ENCODE measurements at places on chromosomes 3 and 15.

DNA sequence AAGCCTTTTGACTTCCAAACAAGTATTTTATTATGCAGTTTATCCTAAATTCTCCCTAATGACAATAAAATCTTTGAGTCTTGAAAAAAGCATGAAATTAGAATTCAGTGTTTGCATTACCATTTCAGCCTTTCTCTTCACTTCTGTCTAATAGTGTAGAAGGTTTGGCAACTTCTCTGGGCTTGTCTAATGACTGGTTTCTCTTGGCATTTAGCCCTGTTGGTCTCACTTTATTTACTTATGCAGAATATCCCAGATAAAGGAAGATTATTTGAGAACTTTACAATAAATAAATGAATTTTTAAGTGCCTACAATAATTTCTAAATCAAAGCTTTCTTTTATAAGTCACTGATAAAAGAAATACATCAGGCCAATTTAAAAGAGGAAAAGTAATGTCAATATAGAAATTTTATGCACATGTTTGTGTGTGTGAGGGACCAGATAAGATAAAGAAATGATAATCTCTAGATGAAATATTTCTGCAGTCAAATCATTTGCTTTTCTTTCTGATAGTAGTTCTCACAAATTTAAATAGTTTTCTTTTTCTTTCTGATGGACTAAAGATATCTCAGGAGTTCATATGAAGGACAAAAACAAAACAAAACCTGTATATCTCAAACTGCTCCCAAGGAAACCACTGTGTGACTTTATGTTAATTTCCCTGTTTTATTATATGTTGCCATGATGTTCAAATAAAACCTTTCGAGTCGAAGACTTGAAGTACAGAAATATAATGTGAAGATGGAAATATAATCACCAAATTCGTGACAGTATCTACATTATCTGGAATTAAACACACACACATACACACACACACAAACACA lies 533.1 kb upstream of the CBLB start:
- DNase-seq, result no peak

GRCh38 chr15:91882858-91883586 lies 29.5 kb downstream of the SLCO3A1 start:
- DNase-seq, result no peak

GRCh38 chr15:77410701-77411618 lies 8.9 kb downstream of the PEAK1 start:
- peak; percentile 50 for DNase-seq

DNA sequence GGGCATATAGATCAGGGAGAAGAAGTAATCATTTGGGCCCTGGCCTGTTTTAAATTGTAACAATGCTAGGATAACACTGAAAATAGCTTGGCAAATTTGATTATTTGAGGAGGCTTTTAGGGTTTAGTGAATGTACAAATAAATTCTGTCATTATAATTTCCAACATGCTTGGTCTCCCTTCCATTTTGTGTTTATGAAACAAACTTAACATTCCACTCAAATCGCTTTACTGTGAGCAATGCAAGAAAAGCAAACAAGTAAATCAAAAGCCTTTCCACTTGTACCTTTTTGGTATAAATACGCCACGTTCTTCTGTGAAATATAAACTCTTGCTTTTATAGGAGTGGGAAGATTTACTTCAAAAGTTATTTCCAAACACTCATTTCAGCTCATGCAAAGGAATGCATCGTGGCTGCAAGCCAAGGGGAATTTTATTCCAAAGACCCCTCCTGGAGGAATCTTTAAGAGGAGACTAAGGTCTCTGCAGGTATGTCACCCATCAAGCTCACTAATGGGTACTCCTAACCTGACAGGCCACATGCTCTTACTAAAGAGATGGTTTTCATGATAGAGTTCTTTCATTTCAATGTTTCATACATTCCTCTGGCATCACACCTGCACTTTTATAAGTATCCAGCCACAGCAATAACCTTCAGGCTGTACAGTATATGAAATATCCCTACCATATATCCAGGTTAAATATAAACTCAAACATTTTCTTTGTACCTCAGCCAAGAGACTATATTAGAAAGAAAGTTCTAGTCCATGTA lies 115.2 kb downstream of the P3H2 start:
- DNase-seq, result no peak

- no peak for DNase-seq
These were observed 207.2 kb downstream of the EPHA3 start for GRCh38 chr3:89314454-89315098.

DNA sequence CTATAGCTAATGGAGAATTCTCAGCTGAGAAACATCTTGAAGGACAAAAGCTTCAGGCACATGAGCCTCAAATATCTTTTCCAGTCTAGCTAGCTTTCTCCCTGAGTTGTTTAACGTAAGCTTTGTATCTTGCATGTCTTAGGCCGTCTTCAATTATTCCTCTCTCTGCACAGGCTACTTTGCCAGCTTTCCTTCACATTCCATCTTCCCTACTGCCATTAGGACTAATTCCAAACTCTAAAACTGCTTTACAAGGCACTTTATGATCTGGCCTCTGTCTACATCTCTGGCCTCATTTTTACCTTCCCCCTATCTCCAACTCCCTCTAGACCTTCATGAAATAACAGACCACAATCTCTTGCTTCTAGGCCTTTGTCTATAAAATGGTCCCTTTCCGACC lies 171.4 kb downstream of the GREM1 start:
- DNase-seq, result no peak

DNA sequence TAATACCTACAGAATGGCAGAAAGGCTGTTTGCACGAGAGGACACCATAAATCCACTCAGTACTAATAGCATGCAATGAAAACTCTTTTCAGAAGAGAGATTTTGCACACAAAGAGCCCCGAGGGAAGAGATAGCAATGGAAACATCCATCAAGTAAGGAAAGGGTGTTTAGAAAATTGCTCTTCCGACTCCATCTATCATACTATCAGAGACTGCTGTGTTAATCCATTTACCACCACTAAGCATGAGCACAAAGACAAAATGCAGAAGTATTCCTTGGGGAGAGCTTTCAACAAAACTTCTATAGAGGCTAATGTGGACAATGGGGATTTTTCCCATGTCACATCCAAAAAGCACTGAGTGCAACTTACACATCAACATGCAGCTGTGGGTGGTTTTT lies 72.1 kb upstream of the PLAAT1 start:
- no peak for DNase-seq

DNA sequence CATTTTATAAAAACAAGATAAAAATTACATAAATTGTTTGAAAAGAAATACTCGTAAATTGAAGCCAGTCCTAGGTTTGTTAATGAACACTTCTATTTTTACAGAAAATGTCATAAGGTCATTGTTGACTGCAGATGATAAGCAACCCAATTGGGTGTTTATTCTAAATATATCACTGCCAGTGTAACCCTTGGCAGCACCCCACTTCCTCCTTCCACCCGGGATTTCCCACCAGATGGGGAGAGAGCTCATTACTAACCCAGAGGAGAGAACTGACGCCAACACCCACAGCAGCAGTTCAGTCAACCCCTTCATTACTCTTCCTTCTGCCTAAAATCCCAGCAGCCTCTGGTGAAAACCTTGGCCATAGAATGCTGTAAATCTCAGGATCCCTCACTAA lies 307.6 kb downstream of the GAP43 start:
- no peak for DNase-seq

GRCh38 chr3:149473357-149474249 lies 894 bp upstream of the TM4SF4 start:
- DNase-seq, result no peak

DNA sequence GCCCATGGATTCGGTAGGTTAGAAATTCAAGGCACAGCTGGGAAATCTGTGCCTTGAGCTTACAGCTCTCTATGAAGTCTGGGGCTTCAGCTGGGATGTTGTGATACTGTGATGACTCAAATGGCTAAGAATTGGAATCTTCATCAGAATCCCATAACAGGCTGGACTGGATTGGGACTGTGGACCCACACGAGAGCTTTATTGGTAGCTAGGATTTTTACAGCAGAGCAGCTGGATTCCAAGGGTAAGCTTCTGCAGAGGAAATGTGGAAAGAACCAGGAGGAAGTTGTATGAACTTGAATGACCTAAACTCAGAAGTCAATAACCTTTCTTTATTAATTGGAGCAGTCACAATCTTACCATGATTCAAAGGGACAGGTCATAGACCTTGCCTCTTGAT lies 1187.1 kb downstream of the ROBO1 start:
- no peak for DNase-seq

GRCh38 chr3:56115698-56116097 lies 352.6 kb downstream of the ERC2 start:
- no peak for DNase-seq

DNA sequence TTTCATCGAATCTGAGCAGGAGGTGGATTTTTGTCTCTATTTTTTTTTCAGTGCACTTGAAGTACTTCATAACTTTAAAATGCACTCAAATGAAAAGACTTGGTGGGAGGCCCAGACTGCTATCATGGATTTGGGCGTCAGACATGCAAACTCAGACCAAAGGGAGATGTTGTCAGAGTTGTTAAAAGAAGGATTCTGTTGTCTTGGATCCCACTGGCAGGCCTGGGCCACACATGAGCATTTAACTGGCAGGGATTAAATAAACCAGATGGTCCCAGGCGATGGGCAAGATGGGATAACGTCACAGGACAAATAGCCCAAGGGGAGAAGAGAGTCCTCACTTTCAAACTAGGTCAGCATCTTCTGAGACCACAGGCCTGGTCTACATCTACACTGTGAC lies 15.4 kb downstream of the RTP1 start:
- DNase-seq, result no peak

DNA sequence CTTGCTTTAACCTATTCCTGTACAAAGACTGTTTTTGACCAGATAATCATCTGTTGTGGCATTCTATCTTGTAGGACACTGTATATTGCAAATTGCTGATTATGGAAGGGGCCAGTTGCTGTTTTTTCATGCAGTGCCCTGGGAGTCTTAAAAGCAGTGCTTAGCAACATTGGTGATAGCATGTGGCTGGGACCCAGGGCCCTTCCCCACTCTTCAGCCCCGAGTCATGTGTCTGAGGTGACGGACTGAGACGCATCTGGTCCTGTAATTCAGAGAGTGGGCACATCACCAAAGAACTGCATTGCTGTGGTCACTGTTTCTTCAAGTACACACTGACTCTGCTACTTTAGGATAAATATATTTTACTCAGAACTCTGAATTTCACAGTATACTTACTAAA lies 63.4 kb downstream of the SNRK start:
- DNase-seq, result no peak

DNA sequence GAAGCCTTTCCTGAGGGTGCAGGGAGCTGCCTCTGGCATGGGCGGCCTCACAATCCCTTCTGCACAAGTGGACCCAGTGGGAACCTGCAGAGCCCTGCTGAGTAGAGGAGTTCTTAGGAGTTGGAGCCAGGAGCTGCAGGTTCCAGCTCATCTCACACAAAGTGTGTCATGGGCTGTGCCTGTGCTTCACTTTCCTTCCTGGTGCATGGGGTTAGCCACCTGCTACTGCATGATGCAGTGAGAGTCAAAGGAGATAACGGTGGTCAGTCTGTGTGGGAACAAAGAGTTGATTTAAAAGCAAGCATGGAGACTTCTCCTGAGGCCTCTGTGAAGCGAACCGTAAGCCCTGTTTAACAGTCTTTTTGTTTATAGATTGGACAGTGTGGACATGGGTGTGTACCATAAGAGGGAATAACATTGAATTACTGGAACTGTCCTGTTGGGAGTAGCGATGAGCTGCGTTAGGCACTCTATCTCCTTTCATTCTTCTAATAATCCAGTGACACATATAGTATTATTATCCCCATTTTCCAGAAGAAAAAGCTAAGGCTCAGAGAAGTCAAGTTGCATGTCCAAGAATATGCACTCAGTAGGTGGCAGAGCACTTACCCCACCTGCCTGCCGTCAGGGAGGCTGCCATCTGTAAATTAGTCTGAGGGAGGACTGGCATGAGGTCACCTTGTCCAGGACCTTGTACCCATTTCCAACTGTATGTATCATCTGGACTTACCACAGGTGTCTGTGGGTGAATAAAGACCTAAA lies 68.7 kb upstream of the PRR23C start:
- no peak for DNase-seq

GRCh38 chr3:141656771-141657170 lies 81.3 kb upstream of the RNF7 start:
- DNase-seq, result no peak

- DNase-seq, result no peak
These were observed 21.0 kb upstream of the DNAJC13 start for GRCh38 chr3:132396255-132396654.

DNA sequence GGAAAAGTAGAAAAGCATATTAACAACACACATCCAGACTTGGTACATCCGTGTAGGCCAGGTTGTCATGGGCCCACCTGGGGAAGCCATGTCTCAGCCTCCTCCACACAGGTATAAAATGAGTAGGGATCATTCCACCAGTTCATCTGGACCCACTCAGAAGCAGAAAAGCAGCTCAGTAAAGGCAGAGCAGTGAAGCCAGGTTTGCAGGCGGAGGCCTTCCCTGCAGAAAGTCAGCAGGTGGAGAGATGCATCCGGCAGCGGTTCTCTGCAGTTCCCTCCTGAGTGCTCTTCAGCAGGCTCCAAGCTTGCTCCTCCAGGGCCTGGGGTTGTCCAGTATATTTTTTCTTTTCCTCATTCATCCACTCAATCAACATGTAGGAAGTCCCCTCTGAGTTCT lies 22.1 kb downstream of the LOXL1 start:
- DNase-seq, result no peak

DNA sequence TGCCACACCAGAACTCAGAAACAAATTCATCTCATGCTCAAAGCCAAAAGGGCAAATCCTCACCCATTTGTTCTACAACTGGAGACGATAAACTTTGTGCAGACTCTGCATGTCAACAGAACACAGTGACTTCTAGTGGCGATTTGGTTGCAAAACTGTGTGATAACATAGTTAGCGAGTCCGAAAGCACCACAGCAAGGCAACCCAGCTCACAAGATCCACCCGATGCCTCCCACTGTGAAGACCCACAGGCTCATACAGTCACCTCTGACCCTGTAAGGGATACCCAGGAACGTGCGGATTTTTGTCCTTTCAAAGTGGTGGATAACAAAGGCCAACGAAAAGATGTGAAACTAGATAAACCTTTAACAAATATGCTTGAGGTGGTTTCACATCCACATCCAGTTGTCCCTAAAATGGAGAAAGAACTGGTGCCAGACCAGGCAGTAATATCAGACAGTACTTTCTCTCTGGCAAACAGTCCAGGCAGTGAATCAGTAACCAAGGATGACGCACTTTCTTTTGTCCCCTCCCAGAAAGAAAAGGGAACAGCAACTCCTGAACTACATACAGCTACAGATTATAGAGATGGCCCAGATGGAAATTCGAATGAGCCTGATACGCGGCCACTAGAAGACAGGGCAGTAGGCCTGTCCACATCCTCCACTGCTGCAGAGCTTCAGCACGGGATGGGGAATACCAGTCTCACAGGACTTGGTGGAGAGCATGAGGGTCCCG lies 199.7 kb downstream of the AKAP13 start:
- DNase-seq, result no peak

- no peak for DNase-seq
These were observed 23.4 kb downstream of the RHOA start for GRCh38 chr3:49388289-49388820.

Measured in NCI-H2171 (cell line).